ENCODE measurements at places on chromosomes 7 and 10. TPM values are rescaled to one million over a fixed set of nuclear protein-coding genes. Genes with fewer than 3 reads are reported as not detected.

Gene PAPOLB
- not detected for total RNA-seq

Gene PDZD7
- total RNA-seq: 0.85 TPM

Gene IRF5
- 0.81 TPM for total RNA-seq

Gene CARD11
- 27.7 TPM for total RNA-seq

Gene TAS2R41
- not detected for total RNA-seq

Gene PNLIPRP1
- total RNA-seq: not detected

Gene SLC18A3
- total RNA-seq: not detected

Gene PLCE1
- 0.11 TPM for total RNA-seq

Gene INTS15
- 19.3 TPM for total RNA-seq

Gene C7orf57
- total RNA-seq: 0.28 TPM

Gene LRIT2
- total RNA-seq: not detected
